ENCODE measurements at places on chromosomes 1 and 21. TPM values are rescaled to one million over a fixed set of nuclear protein-coding genes. Genes with fewer than 3 reads are reported as not detected.

GRCh38 chr1:119112791-119113190, 27.7 kb downstream of the WARS2 start:
- DNase-seq = no peak

MNDA gene
- polyA plus RNA-seq = 2.5 TPM

GRCh38 chr1:36170643-36171412, 14.9 kb downstream of the MAP7D1 start:
- no peak for DNase-seq

CD52 gene
- polyA plus RNA-seq = 5.6 TPM

- DNase-seq = no peak
Observed at GRCh38 chr1:161499099-161500039, 5.9 kb upstream of the FCGR2A start.

DNA sequence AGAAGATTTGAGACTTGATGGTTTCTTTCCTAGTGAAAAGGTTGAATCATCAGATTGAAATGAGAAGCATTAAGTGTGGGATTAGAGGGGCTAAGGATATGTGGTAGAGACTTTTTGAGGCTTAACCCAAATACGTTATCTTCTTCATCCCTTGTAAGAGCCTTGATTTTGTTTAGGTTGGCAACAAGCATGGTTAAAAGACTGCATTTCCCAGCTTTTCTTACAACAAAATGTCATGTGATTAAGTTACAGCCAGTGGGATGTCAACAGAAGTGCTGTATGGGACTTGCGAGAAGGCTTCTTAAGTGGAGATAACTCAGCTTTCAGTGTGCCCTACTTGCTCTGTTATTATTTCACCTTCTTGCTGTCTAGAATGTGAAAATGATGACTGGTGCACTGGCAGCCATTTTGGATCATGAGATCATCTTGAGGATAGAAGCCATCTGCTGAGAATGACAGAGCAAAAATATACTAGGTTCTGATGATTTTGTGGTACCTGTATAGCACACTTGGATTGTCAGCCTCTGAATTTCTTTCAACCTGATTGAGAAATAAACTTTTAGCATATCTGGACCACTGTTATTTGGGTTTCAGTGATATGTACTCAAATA, 41.3 kb upstream of the GNG12 start:
- no peak for DNase-seq

- DNase-seq = peak; percentile 22
Observed at GRCh38 chr1:160607011-160607671, 27.8 kb upstream of the CD84 start.

ELAPOR1 gene
- 1.6 TPM for polyA plus RNA-seq

- no peak for DNase-seq
Observed at GRCh38 chr1:164804366-164804765, 245.4 kb downstream of the PBX1 start.

CLCA4 gene
- polyA plus RNA-seq = not detected

DNA sequence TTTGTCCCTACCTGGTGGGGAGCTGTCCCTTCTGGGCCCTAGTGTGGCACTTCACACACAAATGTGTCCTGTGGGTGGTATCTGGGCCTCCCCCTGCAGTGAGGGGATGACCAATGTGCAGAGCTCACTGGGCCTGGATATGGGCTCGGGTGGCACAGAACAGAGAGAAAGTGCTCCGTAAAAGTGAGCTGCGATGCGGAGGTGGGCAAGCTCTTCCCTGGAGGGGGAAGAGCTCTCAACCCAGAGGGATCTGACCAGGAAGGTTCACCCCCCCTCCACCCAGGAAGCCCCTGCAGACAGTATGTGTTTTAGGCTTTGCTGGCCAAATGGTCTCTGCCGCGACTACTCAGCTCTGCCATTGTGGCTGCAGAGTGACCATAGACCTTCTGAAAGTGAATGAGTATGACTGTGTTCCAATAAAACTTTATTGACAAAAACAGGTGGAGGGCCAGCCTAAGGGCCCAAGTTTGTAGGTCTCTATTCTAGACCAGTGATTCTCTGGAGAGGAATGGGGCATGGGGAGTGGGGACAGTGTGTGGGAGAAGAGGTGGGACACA, 8.6 kb upstream of the ITGB2 start:
- DNase-seq = no peak

KCNJ9 gene
- 0.12 TPM for polyA plus RNA-seq

DNA sequence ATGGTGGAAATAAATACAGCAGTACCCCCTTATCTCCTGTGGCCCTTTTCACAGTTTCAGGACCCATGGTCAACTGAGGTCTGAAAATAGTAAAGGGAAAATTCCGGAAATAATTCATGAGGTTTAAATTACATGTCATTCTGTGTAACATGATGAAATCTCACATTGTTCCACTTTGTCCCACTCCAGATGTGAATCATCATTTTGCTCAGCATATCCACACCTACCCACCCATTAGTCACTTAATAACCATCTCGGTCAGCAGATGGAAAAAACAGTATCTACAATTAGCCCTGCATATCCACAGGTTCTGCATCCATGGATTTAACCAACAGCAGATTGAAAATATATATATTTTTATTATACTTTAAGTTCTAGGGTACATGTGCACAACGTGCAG, 86.9 kb upstream of the GORAB start:
- DNase-seq = no peak

- DNase-seq = no peak
Observed at GRCh38 chr1:181126871-181127587, 38.5 kb downstream of the IER5 start.

TEX38 gene
- polyA plus RNA-seq = 0.62 TPM

All from left kidney (tissue), 8 donors.